ENCODE measurements at places on chromosomes 5 and 9.

DNA sequence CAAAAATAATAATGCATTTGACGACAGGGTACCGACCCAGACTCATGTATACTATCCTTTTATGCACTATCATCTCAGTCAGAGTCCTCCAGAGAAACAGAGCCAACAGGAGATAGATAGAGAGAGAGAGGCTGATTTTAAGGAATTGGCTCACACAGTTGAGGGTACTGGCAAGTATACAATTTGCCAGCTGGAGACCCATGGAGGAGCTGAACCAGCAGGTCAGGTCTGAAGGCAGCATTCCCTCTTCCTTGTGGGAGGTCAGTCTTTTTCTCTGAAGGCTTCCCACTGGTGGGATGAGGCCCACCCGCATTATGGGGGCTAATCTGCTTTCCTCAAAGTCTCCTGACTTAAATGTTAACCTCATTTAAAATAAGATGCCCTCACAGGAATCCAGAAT, 17.3 kb upstream of the MED10 start:
- no peak for DNase-seq

GRCh38 chr5:98721231-98721928, 52.1 kb upstream of the RGMB start:
- no peak for DNase-seq

DNA sequence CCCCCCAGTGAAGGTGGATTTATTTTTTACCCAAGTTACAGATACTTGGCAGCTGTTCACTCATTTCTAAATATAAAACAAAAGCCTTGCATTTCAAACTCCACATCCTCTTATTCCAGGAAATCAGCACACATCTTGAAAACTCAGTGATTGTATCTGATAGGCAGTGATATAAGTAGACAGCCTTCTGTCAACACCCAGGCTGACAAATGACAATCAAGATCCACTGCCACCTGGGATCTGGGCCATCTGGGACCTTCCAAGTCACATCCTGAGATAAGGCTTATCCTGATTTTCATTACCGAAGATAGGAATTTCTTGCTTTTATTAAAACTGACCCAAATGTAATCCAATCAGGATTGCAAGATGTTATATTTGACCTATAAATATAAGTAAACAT, 201.3 kb upstream of the PUM3 start:
- DNase-seq = no peak

DNA sequence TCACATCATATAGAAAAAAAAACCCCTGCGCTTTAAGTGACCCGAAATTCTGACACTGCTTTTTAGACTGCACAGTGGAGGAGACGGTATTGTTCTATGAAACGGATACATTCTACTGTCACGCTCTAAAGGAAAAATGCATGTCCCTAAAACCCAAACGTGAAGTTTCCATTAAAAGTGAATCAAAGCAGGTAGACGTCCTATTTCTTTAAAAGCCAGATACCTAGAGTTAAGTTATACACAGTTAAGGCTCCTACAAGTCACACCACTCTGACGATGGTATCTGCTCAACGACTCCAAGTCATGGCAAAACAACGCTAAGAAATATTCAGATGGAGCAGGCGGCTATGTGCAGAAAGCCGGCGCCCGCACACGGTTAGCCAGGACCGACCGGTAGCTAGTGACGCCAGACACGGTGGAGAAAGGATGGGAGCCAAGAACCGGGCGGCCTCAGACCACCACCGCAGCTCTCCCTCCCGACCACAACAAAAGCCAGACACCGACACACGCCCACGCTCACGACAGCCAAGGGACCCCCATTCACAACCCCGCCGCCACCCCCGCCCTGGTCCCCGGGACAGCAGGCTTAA, 734 bp downstream of the SKP1 start:
- DNase-seq = peak; percentile 19

GRCh38 chr5:145680767-145681166, 154.4 kb downstream of the PRELID2 start:
- no peak for DNase-seq

- DNase-seq = no peak
Measured at GRCh38 chr5:126376443-126376842, 46.8 kb upstream of the GRAMD2B start.

- no peak for DNase-seq
Measured at GRCh38 chr9:81844131-81844567, 84.1 kb upstream of the SPATA31D4 start.

- no peak for DNase-seq
Measured at GRCh38 chr9:138077126-138077525, 199.5 kb downstream of the CACNA1B start.

- DNase-seq = no peak
Measured at GRCh38 chr9:90864779-90865178, 63.2 kb downstream of the SYK start.

GRCh38 chr5:14501353-14502293, 80.0 kb upstream of the OTULINL start:
- DNase-seq = no peak

DNA sequence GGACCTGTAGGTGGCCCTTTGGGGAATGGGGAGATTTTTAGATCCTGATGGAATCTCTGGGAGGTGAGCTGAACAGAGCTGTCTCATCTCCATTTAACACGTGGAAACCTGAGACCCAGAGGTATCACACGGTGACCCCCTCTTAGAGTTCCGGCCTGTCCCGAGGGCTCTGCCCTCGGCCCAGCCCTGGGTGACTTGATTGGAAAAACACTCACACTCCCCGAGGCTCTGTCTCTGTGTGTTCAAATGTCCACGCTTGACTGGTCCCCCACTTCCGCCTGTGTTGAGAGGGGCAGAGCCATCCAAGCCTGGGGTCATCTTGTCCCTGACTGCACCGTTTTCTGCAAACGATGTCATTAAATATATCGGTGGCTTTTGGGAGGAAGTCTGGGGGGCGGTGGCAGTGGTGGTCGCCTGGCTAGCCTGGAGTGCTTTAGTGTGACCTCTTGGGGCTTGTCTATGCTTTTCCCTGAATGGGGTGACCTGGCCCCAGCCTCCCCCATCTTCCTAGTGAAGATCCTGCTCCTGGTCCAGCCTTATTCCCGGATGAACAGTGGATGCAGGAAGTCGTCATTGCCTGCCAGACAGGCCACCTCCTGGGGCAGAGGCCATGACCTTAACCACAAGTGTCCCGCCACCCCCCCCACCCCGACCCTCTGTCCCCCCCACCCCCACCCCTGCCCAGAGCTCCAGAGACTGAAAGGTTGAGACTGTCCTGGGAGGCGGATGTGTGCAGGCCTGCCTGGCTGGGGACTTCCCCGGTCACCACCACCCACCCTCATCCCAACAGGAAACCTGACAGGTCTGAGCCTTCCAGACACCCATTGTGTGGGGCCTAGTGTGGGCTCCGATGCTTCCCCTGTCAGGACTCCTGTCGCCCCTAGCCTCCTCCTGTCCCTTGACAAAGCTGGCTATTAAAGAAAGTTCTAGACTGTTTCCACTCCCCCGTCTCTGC, 5.3 kb upstream of the DAB2IP start:
- DNase-seq = peak; percentile 97

DNA sequence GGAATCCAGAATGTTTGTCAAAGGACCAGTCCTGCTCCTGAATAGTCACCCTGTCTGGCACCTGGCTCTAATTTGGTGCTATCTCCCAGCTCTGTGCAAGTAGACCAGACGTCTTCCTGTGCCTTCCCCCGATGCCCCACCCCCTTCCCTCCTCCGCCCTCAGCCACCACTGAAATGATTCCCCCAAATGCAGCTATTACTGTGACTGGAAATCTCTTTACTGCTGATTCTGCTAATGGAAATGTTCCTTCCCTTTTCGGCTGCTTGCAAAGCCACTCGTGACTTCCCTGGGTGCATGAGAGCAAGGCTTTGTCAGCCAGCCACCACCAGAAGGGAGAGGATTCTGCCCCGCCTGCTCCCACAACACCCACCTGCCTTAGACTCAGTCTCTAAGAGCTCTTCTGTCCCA, 11.4 kb downstream of the ASTN2 start:
- DNase-seq = no peak

DNA sequence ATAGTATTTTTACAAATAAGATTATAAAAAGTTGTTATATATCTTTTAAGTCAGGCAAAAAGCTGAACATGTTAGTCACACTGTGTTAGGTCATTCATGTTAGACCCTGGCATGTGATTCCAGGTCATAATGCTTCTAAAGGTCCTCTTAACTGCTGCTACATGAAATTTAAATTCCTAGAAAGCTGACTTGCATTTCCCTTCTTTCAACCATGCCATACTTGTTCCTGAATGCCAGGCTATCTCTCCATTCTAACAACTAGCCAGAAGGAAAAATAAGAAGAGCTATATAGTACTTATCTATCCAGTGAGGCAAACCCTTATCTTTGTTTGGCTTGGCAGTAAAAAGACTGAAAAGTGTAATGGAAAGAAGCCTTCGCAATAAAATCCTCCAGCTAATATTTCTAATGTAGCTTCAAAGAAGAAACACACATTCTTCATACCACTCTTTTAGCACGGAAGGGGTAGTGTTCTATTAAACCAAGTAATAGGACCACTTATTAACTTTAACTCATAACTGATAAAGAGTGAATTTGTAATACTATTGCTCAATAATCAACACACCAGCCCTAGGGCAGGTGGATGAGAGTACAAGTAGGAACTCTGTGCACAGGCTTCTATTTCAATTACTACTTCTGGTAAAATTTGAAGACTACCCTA, 310.2 kb downstream of the PDE4D start:
- no peak for DNase-seq

DNA sequence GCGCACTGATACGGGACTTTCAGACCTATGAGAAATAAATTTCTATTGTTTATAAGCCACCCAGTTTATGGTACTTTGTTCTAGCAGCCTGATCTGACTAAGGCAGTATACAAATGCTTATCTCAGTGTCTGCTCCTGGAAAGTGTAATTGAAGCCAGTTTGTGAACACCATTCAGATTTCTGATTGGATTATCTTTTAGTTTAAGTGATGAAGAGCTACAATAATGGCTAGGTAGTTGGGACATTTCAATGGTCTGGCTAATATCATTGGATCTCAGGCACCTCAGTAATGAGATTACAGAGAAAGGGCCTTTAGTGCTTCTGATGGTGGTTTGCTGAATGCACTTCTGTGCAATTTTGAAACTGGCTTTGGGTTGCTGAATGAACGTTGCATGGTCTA, 133.5 kb downstream of the PSAT1 start:
- DNase-seq = no peak

GRCh38 chr9:111305914-111306313, 24.1 kb downstream of the OR2K2 start:
- no peak for DNase-seq

DNA sequence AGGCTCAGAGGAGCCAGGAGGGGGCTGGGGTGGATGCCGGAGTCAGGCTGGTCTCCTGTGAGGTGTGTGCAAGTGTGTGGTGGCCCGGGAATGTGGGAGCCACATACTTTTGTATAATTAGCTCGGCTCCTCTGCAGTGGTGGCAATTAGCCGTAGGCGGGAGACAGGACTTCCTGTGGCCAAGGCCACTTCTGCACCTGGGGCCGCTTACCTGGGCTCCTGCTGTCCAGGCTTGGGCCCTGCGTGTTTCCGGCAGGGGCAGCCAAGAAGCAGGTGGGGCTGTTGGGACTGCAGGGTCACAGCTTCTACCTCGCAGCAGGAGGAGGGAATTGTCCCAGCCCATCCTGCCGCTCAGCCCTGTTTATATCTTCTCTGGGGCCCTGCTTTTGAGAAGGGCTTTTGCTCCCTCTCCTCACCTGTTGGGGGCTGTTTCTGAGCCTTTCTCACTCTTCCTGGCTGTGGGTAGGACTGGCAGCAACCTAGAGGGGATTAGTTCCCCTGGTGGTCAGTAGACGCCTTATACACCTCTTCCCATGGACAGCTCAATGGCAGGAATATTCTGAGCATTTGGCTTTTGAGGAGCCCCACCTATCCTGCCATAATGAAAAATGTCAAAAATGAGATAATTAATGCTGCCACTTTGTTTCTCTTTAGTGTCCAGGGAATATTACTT, 145.4 kb upstream of the PITX1 start:
- no peak for DNase-seq

DNA sequence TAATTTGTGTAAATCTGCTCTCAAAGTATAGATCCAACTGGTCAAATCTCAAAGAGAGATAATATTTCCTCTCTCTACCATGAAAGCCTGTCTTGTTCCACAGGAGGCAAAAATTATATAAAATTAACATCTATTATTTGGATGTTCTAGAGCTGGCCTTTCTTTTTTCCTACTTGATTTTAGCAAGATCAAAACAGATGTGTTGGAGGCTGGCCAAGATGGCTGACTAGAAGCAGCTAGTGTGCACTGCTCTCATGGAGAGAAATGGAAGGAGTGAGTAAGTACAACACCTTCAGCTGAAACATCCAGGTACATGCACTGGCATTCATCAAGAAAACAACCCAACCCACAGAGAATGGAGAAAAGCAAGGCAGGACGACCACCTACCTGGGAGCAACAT, 298.6 kb upstream of the SLC24A2 start:
- no peak for DNase-seq

GRCh38 chr9:112002847-112003457, 106.3 kb downstream of the UGCG start:
- no peak for DNase-seq

DNA sequence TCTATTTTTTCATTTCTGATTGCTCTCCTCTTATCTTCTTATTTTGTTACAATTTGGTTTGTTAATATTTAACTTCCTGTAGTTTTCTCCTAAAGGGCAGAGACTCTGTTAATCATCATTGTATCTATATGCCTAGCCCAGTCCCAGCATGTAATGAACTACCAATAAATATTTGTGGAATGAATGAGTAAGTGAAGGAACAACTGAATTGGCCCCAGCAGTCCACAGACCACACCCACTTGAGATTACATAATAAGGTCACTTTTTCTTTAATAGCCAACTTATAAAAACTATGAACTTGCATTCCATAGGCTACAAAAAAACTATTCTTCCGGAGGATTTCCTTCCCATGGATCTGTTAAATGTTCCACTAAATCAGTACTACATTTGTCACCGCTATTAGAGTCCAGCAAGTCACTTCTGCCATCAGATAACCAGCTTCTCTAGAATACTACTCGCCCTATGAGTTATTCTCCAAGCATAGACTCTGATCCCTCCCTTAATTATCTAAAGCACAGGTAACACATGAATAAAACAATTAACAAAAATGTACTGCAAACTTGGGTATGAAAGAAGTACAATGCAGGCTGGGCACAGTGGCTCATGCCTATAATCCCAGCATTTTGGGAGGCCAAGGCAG, 27.5 kb upstream of the TNPO1 start:
- DNase-seq = no peak

DNA sequence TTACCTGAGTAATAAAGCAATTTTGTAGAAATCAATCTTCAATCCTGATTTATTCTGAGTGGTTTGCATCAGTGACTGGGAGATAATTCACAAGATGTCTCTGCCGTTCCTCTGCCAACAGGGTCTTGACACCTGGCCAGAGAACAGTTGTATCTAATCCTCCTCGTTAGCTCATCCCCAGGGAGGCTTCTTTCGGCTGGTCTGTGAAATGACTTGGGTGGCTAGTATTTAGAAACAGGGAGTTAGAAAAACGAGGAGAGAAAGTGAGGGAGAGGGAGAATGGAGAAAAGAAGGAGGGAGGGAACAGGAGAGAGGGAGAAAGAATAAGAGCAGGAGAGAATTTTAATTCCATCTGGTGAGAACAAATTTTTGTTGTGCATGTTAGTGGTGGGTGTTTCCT, 600.2 kb upstream of the TLE4 start:
- DNase-seq = no peak

Data from kidney capillary endothelial cell (primary cell).